ENCODE measurements at places on chromosomes 1 and 21.
A peak's percentile ranks its signal among the peaks of the same experiment; 100 is the strongest.

DNA sequence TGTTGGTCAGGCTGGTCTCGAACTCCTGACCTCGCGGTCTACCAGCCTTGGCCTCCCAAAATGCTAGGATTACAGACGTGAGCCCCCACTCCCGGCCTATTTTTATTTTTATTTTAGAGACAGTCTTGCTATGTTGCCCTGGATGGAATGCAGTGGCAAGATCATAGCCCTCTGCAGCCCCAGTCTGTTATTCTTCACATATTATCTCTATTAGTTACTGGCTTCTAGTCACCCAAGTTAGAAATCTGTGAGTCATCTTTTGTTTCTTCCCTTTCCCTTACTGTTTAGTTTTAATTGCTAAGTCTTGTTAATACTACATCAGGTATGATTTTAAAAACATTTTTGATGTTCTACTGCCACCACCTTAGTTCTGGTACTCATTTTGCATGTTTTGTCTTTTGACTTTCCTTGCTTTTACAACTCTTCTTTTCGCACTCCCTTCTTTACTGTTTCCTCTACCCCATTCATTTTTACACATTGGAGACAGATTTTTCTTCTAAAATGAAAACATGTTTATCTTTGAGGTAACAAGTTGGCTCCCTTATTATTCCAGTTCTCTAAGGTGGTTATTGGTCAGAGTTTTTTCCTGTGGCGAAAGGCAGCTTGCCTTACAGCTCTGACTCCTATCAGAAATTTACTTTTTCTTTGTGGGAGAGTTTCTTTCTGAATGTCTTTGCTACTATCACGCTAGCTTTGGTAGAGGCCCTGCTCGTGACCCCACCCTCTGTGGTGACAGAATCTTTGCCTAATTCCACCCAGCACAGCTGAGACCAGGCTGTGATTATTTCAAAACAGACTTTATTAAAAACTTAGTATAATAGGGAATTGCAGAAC is 19.5 kb downstream of the ZMYM4 start:
- no peak for DNase-seq

GRCh38 chr21:33039536-33039935 is 13.8 kb downstream of the OLIG2 start:
- no peak for DNase-seq

- DNase-seq = no peak
Observed at GRCh38 chr1:15153842-15154479, 414 bp downstream of the TMEM51 start.

DNA sequence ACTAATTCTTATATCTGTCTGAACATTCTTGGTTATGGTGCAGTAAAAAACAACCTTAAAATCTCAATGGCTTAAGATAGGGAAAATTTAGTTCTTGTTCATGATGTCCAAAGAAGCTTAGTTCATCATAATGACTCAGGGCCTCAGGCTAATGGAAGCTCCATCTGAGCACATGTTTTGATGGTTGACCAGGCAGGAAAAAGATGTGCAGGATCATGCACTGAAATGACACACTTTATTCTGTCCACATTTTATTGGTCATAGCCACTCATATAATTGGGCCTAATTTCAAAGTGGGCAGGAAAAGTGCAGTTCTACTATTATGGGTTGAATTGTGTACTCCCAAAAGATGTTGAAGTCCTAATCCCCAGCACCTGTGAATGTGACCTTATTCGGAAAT is 198.2 kb downstream of the CENPF start:
- DNase-seq = no peak

- DNase-seq = no peak
Observed at GRCh38 chr1:208183977-208184911, 59.9 kb downstream of the PLXNA2 start.

GRCh38 chr1:89608319-89608983 is 24.5 kb upstream of the LRRC8C start:
- peak; percentile 90 for DNase-seq

- DNase-seq = no peak
Observed at GRCh38 chr1:94768036-94768435, 52.1 kb upstream of the SLC44A3 start.

GRCh38 chr1:226443439-226443838 is 35.5 kb upstream of the PARP1 start:
- no peak for DNase-seq

GRCh38 chr1:118861216-118861615 is 126.9 kb downstream of the TBX15 start:
- no peak for DNase-seq

DNA sequence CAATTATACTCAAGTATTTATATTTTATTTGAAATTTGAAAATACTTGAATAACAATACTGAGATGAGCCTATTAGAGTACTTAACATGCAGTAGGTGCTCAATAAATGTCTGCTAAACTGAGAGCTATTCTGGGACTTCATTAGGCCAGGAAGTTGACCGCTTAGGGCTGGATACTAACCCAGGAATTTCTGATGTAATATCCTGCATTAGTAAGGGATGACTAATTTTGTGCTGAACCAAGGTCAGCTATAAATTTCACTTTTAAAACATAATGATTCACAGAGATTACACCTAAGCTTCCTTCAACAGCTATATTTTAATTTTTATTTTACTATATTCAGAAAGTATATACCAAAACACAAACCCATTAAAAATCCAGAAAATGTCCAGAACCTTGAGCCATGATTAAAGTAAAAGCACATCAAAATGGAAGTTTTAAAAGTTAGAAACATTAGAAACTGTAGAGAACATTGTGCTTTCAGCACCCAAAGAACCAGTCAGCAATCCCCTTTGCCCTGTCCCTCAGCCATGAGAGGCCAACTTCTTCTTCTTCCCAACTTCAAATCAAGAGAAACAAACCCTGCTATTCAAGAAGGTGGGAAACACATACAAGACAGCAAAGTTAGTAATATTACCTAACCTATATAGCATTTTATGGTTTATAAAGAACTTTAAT is 35.4 kb downstream of the WNT2B start:
- DNase-seq = no peak

- no peak for DNase-seq
Observed at GRCh38 chr1:43440358-43440757, 13.4 kb downstream of the HYI start.

All from CD4-positive, alpha-beta T cell treated with Interleukin-10 for 1 hour (primary cell).